Activated T-cell treated with anti-CD3 and anti-CD28 coated beads for 24 hours (primary cell): ENCODE measurements at places on chromosomes 12 and 14.

- DNase-seq: no peak
These were observed 318.8 kb upstream of the FKBP4 start for GRCh38 chr12:2475984-2476383.

- no peak for DNase-seq
These were observed 39.7 kb upstream of the VRK1 start for GRCh38 chr14:96757456-96757855.

DNA sequence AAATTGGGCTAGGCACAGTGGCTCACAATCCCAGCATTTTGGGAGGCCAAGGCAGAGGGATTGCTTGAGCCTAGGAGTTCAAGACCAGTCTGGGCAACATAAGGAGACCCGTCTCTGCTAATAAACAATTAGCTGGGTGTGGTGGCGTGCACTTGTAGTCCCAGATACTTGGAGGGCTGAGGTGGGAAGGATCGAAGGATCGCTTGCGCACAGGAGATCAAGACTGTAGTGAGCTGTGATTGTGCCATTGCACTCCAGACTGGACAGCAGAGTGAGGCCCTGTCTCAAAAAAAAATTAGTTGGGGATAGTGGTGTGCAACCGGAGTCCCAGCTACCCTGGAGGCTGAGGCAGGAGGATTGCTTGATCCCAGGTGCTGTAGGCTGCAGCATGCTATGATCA, 38.7 kb upstream of the BCL7A start:
- no peak for DNase-seq

DNA sequence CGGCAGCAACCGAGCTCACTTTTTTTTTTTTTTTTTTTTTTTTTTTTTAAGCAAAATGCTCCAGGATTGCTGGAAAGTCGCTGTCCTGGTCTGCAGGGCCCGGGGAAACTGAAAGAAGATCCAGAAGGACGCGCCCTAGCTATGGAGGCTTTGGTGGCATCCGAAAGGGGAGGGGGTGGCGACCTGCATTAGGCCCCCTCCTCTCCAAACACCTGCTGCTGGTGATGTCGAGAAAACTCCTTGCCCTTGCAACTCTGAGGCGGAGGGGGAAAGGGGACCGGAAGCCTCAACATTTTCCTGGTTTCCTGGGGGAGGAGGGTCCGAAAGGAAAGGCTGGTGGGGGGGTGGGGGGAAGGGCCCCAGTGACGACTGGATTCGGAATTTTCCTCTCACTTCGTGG, 421.1 kb downstream of the VRK1 start:
- DNase-seq: no peak

- no peak for DNase-seq
These were observed 13.8 kb upstream of the BCL2L14 start for GRCh38 chr12:12056951-12057350.

GRCh38 chr12:89890161-89890560, 181.5 kb upstream of the ATP2B1 start:
- DNase-seq: no peak

- DNase-seq: no peak
These were observed 88.1 kb upstream of the CPSF6 start for GRCh38 chr12:69151254-69151764.

DNA sequence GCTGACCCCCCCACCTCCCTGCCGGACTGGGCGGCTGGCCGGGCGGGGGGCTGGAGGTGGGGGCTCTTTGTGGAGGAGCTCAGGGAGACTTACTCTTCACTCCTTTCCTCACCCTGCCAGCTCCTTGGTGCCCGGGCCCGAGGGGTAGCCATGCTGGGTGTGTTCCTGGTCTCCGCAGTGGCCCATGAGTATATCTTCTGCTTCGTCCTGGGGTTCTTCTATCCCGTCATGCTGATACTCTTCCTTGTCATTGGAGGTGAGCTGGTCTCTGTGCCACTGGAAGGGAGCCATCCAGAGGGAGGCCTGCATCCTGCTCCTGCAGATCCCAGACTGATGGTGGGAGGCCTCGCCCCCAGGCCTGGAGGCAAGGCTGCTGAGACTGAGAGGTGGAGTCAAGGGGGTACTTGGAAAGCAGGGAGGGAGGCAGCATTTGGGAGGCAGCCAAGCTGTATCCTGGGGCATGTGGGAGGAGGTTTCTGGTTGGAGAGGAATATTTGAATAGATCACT, 19.7 kb downstream of the SOAT2 start:
- DNase-seq: no peak

- DNase-seq: no peak
These were observed 11.3 kb downstream of the KIF26A start for GRCh38 chr14:104149617-104150135.

- DNase-seq: no peak
These were observed 190.8 kb upstream of the ARHGAP5 start for GRCh38 chr14:31886156-31886835.

GRCh38 chr14:98103705-98104104, 1168.3 kb downstream of the BCL11B start:
- DNase-seq: no peak

DNA sequence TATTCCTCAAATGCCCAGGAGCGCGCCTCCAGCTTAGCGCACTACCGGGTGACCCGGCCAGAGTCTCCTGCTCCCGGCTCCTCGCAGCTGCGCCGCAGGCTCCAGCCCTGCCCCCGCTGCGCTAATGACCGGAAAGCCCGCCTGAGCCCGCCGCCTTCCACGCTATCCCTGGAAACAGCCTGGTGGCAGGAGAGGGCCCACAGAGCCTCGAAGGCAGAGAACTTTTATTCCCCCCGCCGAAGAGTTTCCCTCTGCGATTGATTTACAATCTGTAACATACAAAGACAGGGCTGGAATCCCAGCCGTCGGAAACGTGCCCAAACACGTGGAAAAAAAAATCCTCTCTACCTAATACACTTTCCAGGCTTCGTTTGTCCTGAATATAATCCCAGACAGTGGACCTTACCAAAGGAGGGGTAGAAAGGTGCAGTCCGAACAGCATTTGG, 1.5 kb downstream of the COL2A1 start:
- no peak for DNase-seq

GRCh38 chr12:53232646-53233461, 845 bp upstream of the RARG start:
- DNase-seq: no peak

- DNase-seq: no peak
These were observed 49.6 kb upstream of the GPR68 start for GRCh38 chr14:91294153-91294552.
